Colonic mucosa (tissue), 4 donors: ENCODE measurements at places on chromosomes 2 and 18. TPM values are rescaled to one million over a fixed set of nuclear protein-coding genes. Genes with fewer than 3 reads are reported as not detected.

GRCh38 chr2:134441153-134441863 lies 187.4 kb downstream of the MGAT5 start:
- DNase-seq: no peak

GRCh38 chr2:216617159-216617815 lies 15.9 kb upstream of the IGFBP2 start:
- no peak for DNase-seq

- DNase-seq: no peak
These were observed 760 bp upstream of the STON1 start for GRCh38 chr2:48529194-48529593.

- peak; percentile 44 for DNase-seq
These were observed 69.7 kb downstream of the PRPF40A start for GRCh38 chr2:152647552-152647951.

GRCh38 chr2:214156971-214157370 lies 253.9 kb upstream of the VWC2L start:
- no peak for DNase-seq

- no peak for DNase-seq
These were observed 125.8 kb downstream of the LYPD6B start for GRCh38 chr2:149164296-149164695.

- DNase-seq: no peak
These were observed 208.4 kb downstream of the HDAC4 start for GRCh38 chr2:239192456-239192855.

GRCh38 chr2:39176997-39177396 lies 56.1 kb upstream of the SOS1 start:
- DNase-seq: no peak

DNA sequence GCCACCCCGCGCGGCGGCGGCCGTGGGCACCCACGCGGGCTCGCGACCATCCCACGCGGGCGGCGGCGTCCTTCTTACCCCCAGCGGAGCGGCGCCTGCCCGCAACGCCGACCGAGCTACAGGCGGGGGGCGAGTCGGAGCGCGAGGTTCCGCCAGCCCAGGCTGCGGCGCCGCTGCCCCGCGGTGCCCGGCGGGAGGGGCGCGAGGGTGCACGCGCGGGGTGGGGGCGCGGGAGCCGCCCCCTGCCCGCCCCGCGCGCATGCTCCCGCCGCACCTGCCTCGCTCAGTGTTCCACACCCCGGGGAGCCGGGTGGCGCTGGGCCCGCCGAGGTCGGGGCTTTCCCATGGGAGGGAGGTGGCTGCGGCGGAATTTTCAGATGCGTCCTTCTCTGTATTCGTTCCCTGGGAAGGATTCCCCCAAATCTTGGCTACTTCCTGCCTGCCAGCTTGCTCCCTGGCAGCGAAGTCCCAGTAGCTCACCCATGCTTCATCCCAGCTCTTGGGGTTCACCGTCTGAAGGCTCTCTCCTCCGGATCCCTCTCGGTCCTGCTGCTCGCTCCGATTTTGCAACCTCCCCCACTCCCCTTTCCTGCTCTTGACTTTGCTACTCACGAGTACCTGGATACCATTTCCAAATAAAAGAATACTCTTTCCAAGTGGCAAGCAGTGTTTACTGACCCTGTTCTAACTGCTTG lies at the start of gene L3MBTL4:
Gene L3MBTL4, minus strand, starts transcription at position 189 of the 695 bp plus-strand sequence. CDS start 103,286 bp downstream, outside the sequence.
- DNase-seq: peak; percentile 56

- DNase-seq: no peak
These were observed 34.6 kb upstream of the ACKR3 start for GRCh38 chr2:236535024-236535423.

DCDC2C gene
- total RNA-seq: not detected

PLEK gene
- total RNA-seq: 5.1 TPM

ANKRD30B gene
- total RNA-seq: not detected
